ENCODE measurements at places on chromosomes 3 and 15.

GRCh38 chr3:50212502-50212901, 7.4 kb downstream of the SLC38A3 start:
- DNase-seq: no peak

- no peak for DNase-seq
Observed at GRCh38 chr3:183487896-183488295, 59.5 kb upstream of the MCF2L2 start.

GRCh38 chr3:156135921-156136638, 15.7 kb downstream of the KCNAB1 start:
- peak; percentile 27 for DNase-seq

DNA sequence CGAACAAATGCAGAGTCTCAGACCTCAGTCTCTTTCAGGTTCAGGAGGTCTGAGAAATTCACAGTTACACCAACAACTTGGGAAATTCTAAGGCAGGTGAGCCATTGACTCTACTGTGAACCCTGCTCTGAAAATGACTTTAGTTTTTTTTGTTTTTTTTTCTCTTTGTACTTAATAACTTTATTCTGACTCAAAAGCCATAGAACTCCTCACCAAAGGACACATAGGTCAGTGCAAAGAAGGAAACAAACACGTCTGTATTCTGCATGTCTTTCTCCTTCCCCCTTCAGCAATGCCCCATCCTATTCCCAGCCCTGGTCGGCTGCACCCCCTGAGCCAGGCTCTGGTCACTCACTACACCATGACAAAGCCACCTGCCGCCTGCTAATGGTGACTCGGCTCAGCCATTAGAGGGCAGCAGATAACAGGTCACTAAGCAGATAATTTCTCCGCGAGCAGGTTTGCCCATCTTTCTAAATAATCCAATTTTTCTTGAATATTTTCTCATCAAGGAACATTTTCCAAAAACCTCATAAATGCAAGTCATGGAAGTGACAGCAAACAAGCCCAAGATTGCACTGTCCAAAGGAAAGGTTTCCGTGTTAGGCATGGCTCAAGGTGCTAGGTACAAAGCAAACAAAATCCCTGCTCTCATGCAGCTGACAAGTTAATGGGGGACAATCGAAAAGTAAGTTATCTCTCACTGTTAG, 37.7 kb downstream of the TM4SF4 start:
- peak; percentile 21 for DNase-seq

- DNase-seq: no peak
Observed at GRCh38 chr3:116211901-116212300, 233.4 kb downstream of the LSAMP start.

GRCh38 chr3:5122741-5123706, 932 bp downstream of the ARL8B start:
- peak; percentile 14 for DNase-seq

DNA sequence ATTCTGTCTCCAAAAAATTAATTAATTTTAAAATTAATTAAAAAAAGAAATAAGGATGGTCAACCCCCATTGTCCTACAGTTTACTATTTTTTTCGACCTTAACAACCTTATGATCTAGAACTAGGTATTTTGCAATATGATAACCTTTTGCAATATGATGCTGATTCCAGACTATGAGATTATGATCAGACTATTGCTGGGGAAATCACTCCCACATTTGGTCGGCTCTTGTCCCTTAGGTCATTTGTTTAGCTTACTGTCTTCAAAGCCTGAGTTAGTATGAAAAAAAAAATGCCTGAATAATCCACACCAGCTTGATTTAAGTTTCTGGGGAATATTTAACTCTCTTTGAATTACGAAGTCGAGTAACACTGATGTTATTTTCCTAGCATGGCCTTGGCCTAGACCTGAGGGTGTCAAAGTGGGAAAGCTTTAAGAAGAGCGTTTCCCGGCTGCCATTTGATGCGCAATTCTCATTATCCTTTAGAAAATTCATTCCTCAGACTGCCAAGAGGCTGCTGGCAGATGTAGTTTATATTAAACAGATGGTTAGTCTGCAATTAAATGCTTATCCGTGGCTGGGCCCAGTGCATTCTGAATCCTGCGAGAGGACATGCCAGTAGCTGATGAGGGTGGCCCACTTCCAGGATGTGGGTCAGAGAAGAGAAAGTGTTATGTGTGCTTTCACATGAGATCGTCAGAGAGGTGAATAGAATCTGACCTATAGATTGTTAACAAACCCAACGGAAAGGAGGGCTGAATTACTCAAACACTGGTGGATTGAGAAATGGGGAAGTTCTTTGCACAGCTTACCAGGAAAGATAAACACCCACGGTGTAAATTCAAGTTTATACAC, 496.0 kb upstream of the THBS1 start:
- DNase-seq: no peak

DNA sequence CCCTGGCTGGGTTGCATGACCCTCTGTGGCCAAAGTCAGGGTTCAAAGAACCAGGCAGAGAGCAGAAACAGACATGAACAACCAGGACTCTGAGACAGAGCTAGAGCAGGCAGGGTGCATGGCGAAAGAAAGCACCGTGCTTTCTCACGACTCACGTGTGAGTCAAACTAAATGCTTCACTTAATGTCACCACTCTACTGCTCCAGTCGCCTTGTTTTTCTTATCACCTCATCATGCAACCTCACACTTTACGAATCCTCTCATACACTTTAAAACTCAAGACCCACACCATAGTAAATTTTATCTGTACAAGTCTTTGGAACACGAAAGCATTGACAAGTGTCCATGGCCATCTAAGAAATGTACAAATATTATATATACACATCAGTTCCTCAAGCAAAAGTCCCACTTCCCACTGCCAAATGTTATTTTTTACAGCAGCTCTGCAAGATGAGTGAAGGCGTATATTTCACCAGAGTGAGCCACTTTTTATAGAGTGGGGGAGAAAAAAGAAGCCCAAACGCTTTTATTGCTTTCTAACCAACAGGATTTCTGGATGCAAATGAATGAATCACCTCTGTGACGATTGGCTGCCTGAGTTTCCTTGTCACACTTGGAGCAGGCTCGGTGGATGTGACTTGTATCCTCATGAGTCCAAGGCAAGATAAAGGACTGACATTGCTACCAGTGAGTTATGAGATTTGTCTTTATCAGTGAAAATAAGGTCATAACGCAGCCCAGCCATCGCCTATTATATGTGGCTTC, 16.0 kb upstream of the MEGF11 start:
- DNase-seq: no peak

- no peak for DNase-seq
Observed at GRCh38 chr15:29890336-29891095, 68.2 kb upstream of the TJP1 start.

DNA sequence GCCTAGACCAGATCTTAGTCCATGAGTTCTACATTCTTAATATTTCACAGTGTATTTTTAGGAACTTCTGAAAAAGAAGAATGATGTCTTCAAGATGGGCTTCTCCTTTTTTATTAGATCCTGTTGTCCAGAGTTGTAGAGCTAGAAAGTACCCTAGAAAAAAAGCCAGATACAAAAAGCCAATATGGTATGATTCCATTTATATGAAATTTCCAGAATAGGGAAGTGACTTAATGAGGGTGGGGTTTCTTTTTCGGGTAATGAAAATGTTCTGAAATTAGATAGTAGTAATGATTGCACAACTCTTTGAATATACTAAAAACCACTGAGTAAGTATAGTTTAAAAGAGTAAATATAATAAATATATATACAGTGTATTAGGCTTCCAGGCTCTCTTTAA, 116.9 kb downstream of the NFKBIZ start:
- DNase-seq: no peak

DNA sequence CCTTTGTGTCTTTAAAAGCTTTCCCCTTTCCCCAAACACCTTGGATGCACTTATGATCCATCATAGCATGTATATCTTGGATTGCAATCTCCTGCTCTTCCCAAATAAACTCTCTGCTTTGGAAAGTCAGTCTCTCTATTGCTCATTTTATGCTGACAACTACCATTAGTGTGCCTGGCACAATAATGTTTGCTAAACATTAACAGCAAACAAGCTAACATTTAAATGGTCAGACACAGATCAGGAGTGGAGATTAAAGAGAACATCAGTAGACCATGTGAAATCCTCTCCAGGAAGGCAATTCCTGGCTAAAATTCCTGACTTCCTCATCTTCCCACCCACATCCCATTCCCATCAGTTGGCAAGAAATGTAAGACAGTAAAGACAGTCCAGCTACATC, 44.3 kb upstream of the EIF1B start:
- no peak for DNase-seq

GRCh38 chr3:87361956-87362355, 85.6 kb upstream of the POU1F1 start:
- DNase-seq: no peak

GRCh38 chr3:73658227-73658626, 33.5 kb upstream of the PDZRN3 start:
- DNase-seq: no peak

- DNase-seq: no peak
Observed at GRCh38 chr3:116440196-116440595, 5.1 kb downstream of the LSAMP start.

GRCh38 chr15:66720206-66721010, 18.4 kb downstream of the SMAD6 start:
- peak; percentile 52 for DNase-seq

- DNase-seq: no peak
Observed at GRCh38 chr3:36751326-36751725, 13.0 kb downstream of the DCLK3 start.

DNA sequence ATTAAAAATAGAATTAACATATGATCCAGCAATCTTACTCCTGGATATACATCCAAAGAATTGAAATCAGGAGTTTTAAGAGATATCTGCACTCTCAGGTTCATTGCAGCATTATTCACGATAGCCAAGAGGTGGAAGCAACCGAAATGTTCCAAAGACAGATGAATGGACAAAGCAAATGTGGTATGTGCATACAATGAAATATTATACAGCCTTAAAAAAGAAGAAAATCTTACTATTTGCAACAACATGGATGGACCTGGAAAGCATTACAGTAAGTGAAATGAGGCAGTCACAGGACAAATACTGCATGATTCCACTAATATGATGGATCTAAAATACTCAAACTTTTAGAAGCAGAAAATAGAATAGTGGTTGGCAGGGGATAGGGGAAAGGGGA, 9.3 kb upstream of the TMEM158 start:
- no peak for DNase-seq

DNA sequence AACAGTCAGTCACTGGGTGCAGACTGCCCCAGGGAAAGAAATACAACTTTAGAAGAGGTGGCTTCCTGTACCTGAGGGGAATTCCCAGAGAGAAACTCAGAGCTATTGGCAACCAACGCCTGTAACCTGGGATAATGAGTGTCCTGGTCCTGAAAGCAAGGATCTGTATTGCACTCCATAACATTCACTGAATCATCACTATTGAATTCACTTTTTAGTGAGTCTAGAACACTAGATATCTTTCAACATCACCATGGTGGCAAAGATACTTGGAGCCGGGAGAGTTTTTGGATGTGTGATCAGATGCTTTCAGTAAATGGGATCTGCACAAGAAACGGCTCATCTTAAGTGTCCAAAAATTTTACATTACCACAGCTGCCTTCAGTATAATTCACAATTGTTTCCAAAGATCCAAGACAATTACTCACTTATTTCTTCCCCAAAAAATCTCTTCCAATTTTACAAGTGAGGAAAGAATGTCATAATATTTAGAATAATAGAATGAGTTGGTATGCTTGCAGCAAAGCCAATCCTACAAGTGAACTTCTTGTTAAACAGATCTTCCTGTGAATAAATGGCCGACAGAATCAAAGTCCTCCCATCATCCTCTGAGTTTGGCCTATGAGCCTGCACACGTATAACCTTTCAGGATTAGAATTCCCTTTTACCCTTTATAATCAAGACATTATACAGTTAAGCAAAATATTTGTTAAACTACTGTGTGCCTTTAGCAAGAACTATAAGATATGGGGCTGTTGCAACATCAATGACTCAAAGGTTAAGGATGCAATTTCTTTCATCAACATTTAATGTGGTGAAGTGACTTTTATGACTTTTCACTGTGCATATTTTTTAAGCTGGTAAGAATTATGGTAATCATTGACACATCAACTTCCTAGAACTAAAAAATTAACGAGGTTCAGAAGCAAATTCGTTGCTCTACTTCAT, 243.3 kb upstream of the COL8A1 start:
- DNase-seq: no peak

DNA sequence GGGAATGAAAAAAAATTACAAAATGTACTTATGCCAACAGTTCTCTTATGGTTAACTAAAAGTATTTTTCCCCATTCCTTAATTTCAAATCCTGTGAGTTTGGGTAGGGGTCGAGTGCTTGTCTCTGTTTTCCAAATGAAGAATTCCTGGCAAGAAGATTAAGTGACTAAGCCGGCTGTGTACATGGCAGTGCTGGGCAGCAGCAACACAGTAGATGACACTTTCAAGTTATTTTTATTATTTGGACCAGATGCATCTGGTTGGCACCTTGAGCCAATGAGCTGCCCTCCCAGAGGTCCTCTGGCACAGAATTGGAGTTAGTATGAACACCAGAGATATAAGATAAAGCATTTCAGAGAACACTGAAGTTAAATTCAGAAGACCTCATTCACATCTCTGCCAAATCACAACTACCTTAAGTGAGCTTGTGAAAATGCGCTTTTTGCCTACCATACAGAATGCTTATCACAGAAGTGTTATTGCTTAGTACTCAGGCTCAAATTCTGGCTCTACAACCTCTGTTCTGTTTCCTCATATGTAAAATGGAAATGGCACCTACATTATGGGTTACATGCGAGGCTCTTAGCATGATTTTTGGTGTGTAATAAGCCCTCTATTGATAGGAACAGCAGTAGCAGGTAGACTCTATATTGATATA, 256.9 kb downstream of the UBE2E2 start:
- DNase-seq: no peak

DNA sequence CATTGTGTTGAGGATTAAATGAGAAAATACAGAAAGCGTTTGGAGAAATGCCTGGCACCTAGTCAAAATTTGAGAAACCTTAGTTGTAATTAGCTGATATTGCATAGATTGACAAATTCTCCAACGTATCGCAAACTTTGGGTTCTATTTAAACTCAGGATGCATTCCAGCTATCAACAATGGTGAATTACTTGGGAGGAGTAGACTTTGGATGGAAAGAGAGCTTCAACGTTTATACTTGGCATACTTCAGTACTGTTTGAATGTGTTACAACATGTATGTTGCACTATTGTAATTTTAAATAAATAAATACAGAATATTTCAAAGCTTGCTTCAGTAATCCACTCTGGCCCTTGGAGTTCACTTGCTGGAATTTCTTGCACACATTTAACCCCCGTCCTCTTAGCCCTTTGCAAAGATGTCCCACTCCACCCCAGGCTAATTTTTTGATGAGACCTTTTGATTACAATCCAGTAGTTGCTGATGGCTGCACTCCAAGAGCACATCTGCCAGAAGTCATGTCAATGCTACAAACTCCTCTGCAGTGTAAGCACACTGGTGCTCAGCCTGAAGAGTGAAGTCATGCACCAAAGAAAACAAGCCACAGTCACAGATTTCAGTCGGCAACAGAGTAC, 4.7 kb upstream of the DIS3L start:
- no peak for DNase-seq

Measured in activated CD4-positive, alpha-beta T cell treated with anti-CD3 and anti-CD28 coated beads, Interleukin-2, amount 10 ng/mL, durations not matched to agents 7 days and 5 days (primary cell).